Memory B cell (primary cell): ENCODE measurements at places on chromosomes 2 and 18.

- no peak for DNase-seq
These were observed 64.8 kb downstream of the NPPC start for GRCh38 chr2:231861288-231861931.

DNA sequence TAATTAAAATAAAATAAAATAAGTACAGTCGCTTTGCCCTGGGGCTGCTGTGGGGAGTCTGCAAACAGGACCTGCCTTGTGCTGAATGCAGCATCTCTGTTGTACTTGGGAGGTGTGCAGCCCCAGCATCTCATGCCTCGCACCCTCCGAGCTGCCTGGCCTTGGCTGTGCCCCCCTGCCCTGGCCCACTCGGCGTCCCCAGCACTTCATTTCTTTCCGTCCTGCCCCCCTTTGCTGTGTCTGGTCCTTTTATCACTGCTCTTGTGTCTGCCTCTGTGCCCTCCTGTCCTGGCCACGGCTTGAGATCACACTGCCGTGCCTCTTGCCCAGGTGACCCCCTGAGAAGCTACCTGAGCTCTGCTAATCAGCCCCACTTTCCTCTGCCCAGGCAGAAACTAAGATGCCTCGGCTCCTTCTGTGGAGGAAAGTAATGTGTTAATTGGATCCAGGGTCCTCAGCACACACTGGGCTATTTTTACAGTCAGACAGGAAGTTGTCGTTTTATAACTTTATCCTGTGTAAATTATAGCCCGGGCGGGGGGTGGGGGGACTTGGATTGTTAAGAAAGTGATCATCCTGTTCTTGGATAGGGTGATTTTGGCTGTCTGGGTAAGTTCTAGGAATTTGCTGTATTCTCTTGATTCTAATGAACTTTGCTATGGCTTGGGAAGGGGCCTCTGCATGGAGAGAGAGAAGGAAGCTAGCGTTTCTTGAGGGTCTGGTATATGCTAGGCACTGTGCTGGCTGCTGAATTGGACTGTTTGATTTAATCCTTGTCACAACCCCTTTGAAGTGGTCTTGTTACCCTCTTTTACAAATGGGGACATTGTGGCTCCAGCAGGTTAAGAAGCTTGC lies 69.4 kb downstream of the AGAP1 start:
- no peak for DNase-seq

GRCh38 chr18:56245866-56246580 lies 392.4 kb downstream of the TXNL1 start:
- no peak for DNase-seq

DNA sequence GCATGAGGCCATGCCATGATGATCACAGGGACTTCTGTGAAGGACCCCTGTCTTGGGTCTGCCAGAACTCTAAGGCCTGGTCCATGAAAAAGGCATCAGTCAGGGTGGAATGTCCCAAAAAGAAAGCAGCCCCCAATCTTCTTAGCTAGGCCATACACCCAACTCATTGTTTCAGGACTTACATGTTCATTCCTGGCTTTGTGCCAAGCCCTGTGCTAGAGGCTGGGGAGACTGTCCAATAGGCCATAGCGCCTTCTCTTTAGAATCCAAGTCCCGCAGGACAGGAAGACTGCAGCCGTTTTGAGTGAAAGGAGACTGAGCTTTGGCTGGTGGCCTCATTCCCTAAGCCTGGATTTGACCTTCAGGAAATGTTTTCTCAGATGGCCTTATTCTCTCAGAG lies 247.3 kb downstream of the PRKCE start:
- no peak for DNase-seq
